NCI-H524 treated with DMSO at 0.1 percent for 48 hours (cell line): ENCODE measurements at places on chromosomes 2 and 18.

- DNase-seq: no peak
Measured at GRCh38 chr2:29063056-29063455, 11.3 kb downstream of the PCARE start.

GRCh38 chr2:98704499-98705332 is 26.2 kb downstream of the MGAT4A start:
- no peak for DNase-seq

DNA sequence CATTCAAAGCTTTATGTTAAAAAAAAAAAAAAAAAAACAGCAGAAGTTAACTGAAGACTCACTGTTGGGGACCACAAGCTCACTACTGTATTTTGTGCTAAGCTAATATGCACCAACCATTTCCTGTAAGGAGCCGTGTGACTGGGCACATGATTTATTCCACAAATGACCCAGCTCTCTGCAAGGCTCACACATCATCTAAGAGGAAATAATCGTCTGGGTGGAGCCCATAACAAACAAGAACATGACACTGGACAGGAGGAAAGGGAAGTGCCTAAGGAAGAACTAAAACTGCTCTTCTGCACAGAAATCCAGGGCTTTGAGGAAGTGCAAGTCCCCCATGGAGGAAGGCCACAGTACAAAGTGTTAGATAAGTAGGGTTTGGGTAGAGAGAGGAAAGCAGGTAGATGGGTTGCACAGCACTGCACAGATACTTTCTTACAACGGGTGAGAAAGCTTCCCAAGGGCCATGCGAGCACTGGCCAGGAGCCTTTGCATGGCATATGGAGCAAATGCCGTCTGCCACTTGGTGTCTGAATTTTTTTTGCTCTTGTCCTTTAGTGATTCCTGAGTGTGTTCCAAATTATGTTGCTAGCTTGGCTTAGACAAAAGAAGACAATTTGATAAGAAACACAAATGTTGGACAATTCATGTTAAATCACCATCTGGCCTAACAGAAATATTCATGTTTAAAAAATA is 24.4 kb downstream of the NFE2L2 start:
- no peak for DNase-seq

- no peak for DNase-seq
Measured at GRCh38 chr18:22822024-22822423, 111.1 kb upstream of the RBBP8 start.

GRCh38 chr18:22293417-22293816 is 124.0 kb downstream of the GATA6 start:
- no peak for DNase-seq

- DNase-seq: no peak
Measured at GRCh38 chr2:163877316-163877715, 141.5 kb upstream of the FIGN start.

DNA sequence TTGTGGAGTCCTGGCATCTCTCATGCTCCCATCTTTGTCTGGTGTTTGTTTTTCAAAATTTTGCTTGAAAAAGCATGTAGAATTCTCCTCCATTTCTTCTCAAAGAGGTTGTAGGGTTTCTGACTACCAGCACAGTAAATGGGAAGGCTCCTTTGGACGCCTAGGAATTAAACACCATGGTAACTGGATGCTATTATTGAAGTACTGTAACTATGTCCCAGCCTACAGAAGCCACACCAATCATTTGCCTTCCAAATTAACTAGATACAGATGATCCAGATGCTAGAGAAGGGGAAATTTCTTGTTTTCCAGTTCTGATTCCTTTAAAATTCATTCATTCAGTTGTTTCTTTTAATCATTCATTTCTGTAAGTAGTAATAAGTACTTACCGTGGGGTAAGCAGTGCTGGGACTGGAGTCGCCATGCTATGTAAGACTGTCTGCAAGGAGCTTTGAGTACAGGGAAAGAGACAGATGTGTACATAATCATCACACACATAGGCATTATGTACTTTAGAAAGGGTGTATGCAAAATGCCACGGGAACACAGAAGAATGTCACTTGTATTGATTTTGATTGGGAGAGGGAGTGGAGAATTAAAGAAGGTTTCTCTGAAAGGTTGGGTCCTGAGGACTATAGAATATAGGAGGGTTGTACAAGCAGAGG is 49.6 kb downstream of the KIF5C start:
- no peak for DNase-seq

- DNase-seq: no peak
Measured at GRCh38 chr2:16763493-16763899, 97.9 kb upstream of the CYRIA start.

DNA sequence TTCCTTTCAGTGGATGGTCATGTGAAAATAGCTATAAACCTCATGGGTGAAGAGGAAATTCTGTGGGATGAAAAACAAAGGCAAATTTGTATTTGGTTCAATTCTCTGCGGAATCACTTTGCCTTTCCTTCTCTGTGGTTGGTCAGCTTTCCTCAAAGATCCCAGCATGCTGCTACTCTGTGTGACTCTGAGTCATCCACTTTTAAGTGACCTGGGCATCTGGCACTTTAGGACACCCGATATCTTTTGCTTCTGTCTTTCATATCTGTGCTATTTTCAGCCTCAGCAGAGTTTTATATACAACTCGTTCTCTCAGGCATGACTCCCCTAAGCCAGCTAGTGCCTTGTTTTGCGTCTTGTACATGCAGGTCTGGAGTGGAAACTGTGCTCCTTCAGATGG is 217.0 kb upstream of the PIEZO2 start:
- DNase-seq: peak; percentile 95

DNA sequence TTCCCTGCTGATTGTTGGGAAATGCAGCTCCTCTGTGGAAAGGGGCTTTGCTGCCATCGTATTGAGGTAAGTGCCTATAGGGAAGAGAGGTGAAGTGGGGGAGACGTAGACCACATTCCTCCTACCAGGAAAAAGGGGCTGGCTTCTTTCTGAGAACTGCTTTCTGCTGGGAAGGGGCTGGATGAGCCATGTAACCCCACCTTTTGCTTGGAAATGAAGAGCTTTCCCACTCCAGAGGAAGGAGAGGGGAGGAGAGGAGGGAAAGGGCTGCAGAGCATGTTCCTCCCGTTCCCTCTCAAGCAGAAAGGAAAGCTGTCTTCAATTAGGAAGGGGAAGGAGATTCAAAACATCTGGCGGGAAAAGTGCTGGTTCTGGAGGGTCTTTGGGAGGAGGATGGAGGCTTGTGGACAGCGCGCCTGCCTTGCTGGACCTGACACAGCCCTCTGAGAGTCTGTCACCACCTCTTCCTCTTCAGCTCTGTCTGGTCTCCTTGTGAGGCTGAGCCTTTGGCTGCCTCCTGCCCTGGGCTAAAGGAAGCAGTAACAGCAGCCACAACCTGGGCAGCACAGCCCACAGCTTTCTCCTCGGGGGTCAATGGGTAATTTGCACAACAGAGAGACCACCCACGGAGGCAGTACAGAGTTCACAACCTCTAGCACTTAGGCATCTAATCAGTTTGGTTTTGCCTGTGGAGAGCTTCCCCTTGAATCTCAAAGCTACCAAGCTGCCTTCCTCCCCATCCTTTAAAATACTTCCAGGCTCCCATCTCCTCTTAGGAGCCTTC is 410.0 kb upstream of the TNP1 start:
- DNase-seq: no peak

DNA sequence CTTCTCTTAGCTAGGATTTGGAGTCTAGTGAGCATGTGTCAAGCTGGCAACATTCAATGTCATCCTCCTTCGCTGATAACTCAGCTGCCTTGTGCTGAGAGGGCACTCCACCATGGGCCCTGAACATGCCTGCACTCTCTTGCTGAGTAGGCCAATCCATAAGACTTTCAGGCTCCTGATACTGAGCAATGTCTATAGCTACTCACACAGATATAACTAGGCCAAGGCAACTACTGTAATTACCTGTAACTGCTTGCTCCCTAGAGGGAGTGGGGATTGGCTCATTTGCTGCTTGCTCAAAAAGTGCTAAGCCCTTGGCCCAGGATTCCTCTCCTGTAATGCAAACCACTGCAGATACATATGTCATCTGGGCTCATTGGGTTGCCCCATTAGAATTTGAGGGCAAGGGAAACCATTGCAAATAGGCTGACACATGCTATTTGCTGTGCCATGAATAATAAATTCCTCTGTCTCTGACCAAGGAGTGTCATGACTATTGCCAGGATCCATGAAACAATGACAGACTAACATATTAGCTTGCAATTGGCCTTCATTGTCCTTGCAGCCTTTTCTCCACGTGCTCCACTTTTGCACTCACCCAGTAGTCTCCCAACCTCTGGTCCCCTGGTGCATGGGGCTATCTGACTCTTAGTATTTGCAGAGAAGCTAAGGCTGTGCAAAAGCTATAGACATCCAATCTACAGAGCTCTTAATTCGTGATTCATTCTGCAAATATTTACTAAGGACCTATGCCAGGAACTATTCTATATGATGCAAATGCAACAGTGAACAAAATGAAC is 36.9 kb upstream of the BMPR2 start:
- DNase-seq: no peak

GRCh38 chr2:70785137-70785911 is 5.1 kb downstream of the FIGLA start:
- DNase-seq: no peak

DNA sequence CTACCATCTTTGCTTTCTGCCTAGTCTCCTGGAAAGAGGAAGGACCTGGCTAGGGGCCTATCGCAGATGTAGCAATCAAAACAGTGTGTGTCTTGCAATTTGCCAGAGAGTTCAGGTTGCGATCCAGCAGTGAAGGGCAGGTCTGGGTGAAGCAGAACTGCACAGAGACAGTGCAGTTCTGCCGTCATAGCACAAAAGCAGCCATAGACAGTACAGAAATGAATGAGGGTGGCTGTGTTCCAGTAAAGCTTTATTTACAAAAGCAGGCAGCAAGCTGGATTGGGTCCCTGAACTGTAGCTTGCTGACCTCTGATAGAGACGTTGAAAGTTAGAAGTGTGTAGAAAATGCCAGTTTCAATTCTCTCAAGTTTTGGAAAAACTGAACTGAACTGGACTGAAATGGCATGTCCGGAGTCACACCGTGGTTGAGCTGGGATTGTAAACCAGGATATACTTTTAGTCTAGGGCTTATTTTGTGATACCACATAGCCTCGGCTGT is 186.8 kb downstream of the LTBP1 start:
- DNase-seq: no peak

- DNase-seq: no peak
Measured at GRCh38 chr2:224753743-224754540, 37.8 kb upstream of the CCDC195 start.

- no peak for DNase-seq
Measured at GRCh38 chr2:48165070-48165753, 258.9 kb upstream of the FBXO11 start.

- no peak for DNase-seq
Measured at GRCh38 chr2:128399690-128400291, 81.1 kb upstream of the HS6ST1 start.

DNA sequence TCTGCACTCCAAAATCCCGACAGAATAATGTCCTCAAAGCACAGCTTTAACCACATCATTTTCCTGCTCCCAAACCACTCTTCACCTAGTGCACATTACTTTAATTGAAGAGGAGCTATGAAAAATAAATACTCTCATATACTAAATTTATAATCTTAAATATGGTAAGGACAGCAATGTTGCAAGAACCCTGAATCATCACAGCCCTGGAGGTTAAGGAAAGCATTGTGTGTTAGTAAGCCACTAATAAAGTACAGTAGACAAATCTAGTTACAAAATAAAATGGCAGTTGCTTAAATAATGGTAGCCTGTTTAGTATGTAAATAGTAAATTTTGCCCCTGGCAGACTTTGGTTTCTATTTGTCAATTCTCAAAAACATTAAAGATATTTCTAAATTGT is 27.0 kb upstream of the CCDC178 start:
- no peak for DNase-seq

DNA sequence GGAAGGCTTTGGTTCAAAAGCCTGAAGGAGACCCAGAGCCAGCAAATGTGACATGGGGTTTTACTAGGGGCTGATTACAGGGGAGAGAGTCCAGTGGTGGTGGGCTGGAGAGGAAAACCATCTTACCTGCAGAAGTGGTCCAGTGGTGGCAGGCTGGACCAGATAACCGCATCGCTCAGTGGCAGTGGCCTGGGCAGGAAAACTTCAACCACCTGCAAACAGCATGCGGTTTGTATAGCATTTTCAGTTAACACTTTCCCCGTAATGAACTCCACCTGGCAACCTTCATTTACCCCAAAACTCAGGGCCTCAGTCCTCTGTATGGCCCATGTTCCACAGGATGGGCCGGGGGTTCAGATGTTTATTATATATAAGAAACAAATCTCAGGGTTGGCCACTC is 114.4 kb downstream of the LRRTM1 start:
- no peak for DNase-seq

DNA sequence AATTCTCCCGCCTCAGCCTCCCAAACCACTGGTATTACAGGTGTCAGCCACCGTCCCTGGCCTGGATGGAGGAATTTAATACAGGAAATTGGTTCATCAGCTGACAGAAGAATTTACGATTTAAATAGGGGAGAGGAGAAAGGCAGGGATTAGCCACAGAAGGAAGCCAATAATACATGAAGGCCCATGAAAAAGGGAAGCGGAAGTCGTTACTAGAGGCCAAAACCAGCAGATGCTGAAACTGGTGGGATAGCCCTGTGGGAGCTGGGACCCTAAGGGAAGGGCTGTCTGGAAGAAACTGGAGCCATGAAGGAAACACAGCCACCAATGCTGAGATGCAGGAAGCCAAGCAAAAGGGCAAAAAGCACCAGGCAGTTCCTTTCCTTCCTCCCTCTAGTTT is 163.7 kb upstream of the RMP24 start:
- no peak for DNase-seq

DNA sequence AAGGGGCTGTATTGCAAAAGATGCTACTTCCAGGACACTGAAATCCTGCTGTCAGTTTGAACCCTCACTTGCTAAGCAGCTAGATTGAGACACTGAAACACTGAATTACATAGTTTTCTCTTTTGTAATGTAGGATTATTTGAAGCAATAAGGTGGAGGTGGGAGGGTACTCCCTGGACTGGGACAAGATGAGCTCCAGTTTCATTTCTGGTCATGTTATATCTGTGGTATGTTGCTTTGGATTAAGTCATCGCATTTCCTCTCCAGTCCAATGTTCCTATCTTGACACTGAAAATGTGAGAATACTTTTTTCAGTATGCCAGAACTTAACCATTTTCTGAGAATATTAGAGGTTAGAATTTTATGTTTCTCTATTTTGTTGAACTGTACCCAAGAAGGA is 426.2 kb upstream of the MEX3C start:
- DNase-seq: no peak

GRCh38 chr2:17976871-17977746 is 98.6 kb downstream of the KCNS3 start:
- no peak for DNase-seq

GRCh38 chr2:142796588-142796987 is 80.9 kb upstream of the KYNU start:
- DNase-seq: no peak
